ENCODE measurements at places on chromosomes 6 and 20.

GRCh38 chr20:32296412-32296811 lies 19.0 kb downstream of the KIF3B start:
- no peak for DNase-seq

- peak; percentile 96 for DNase-seq
Measured at GRCh38 chr6:40164345-40164755, 230.1 kb upstream of the MOCS1 start.

DNA sequence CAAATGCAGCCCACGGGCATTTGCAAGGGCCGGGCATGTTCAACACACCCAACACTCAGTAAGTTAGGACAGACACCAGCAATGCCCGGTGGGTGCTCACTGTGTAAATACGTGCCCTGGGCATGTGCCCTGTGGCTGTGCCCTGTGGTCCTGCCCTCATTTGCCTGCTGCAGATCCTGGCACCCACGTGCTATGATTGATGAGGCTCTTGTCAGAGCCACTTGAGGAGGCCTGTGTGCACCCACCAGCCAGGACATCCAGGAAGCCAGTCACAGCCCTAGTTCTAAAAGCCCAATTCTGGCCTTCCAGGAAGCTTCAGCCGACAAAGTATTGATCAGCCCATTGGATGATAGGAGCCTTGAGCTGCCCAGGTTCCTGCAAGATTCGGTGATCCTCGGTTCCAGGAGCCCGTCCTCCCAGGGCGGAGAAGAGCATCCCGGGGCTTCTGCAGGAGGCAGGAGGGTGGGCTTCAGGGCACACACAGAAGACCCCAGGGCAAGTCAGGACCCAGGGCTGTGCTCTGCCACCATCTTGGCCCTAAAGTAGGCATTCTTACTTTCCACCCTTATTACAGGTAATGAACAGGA lies 223.9 kb downstream of the PREX1 start:
- DNase-seq: no peak

GRCh38 chr6:126054258-126054702 lies 67.9 kb downstream of the TRMT11 start:
- no peak for DNase-seq

DNA sequence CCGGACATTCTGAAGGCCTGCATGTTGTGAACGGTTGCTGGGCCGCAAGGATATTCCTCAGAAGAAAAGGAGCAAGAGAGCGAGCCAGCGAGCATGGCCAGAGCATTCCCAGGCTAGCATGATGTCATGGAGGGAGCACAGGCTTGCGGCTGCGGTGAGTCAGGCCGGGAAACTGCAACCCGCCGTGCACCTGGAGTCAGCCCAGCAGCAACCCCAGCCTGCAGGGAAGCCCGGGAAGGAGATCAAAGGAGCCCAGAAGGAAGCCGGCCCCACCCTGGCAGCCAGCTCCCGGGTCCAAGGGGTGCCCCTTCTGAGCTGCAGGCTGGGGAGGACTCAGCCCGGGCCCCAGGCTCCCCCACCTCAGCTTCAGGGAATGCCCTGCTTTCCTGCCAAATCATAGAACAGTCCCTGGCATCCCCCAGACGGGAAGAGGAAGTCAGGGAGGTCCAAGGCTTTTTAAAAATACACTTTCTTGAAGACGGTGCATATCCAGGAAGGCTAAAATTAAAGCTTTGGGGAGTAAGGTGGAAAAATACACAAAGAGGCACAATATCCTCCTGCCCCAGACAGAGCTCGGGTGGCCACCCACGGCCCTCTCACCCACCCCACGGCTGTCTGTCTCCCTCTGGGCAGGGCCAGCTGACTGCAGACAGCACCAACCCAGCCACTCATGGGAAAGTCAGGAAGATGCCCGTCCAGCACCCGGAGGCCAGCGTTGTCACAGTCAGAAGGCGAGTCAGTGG lies 53.7 kb downstream of the BMP7 start:
- peak; percentile 93 for DNase-seq

- no peak for DNase-seq
Measured at GRCh38 chr6:36216559-36216958, 20.0 kb downstream of the BRPF3 start.

GRCh38 chr6:102381203-102381602 lies 987.7 kb downstream of the GRIK2 start:
- DNase-seq: no peak

GRCh38 chr20:50663095-50663821 lies 28.1 kb downstream of the RIPOR3 start:
- DNase-seq: no peak

DNA sequence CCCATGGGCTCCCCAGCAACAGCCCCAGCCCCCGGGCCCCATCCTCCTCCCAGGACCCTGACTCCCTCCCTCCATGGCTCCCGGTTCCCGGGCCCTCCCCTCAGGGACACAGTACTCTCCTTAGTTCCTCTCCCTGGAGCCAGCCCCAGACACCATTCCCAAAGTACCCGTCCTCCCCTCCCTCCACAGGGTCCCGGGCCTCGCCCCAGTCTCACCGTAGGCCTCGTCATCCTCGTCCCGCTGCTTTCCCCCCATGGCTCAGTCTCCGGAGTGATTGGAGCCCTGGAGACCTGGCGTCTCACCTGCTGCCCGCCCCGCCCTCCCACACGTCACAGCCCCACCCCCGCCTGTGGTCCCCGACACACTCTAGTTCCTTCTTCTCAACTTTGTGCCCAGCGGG lies at the start of gene SLC44A4:
SLC44A4 (minus strand) TSS at position 272 of the 400 bp plus-strand sequence; CDS start at position 255, 17 bp downstream.
- DNase-seq: no peak

DNA sequence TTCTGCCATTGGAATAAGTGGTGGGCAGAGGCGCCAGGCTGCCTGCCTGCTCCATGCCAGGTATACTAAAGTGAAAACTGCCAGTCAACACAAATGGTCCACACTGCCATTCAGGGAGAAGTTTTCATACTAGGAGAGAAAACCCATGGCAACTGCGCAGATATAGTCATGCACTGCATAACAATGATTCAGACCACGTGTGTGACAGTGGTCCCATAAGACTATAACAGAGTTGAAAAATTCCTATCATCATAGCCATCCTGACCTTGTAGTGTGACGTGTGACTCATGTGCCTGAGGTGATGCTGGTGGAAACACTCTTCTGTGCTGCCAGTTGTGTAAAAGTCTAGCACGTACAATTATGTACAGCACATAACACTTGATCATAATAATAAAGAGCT lies 25.1 kb downstream of the ZC3H12D start:
- DNase-seq: no peak

DNA sequence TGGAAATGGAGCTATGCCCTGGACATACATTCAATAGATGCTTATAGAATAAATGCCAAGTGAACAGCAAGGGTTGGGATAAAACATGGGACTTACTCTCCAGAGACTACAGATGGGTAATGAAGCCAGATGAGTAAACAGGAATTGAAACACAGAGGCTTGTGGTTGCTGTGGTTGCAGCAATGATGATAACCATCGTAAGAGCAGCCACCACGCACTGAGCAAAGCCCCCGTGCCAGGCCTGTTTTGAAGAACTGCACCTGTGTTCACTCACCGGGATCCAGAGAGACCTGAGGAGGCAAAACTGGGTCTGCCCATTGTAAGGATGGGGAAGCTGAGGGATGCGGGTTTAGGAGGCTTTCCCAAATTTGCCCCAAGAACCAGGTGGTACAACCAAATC lies 431.1 kb upstream of the CDH4 start:
- DNase-seq: no peak

DNA sequence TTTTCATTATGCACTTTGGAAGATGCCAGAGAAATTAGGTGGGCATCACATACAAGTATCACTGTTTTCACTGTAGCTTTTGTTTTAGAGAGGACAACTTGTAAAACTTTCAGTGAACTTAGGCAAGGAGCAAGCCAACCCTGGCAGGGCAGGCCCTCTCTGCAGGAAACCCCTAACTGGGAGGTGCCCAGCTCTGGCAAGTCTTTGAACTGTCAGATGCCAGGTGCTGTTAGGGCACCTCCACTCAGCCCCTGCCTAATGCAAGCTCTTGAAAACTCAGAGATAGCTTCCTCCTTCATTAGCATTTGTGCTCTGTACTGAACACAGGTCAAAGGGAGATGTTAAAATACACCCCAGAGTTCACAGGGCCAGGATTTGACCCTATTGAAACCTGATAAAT lies 774.2 kb upstream of the FLRT3 start:
- no peak for DNase-seq

- DNase-seq: no peak
Measured at GRCh38 chr20:57705127-57705899, 4.5 kb downstream of the PMEPA1 start.

GRCh38 chr6:128807577-128807976 lies 75.4 kb upstream of the LAMA2 start:
- peak; percentile 9 for DNase-seq

DNA sequence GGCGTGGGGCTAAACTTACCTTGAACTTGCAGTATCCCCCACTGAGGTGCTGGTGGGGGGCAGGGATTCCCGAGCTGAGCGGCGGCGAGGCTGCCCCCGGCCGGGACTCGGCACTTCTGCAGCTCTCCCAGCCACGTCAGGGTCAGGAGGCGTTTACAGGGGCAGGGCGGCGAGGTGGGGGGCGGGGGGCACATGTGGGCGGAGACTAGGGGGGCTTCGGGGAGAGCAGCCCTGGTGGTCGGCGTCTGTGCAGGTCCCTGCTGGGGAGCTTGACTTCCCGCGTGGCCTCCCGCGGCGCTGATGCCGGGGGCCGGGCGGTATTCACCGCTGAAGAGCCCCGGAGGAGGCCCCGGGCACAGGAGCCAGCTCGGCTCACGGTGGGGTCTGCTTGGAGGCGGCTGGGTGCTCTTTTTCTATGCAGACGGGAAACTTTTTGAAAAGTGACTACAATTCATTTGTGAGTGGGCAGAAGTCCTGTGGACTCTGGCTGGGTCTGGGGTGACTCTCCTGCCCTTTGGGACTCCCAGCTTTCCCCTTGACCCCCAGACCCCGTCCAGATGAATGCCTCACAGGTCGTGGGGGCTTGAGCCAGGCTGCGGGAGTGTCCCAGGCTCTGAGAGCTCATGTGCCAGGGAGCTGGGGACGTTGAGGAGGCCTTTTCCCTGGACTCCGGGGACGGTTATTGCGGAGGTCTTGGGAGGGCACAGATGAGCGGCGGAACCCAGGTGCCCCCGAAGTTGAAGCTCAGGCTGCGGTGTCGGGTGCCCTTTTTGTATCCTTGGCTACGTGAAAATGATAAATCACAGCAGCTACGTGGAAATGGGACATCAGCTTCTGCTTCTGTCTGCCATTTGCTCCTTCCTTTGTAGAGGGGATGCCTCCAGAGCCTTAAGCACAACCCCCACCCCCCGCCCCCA lies 75.9 kb upstream of the GATA5 start:
- DNase-seq: no peak

GRCh38 chr6:29633534-29633905 lies 537 bp upstream of the GABBR1 start:
- no peak for DNase-seq

GRCh38 chr6:49087369-49087768 lies 375.7 kb downstream of the MMUT start:
- no peak for DNase-seq

DNA sequence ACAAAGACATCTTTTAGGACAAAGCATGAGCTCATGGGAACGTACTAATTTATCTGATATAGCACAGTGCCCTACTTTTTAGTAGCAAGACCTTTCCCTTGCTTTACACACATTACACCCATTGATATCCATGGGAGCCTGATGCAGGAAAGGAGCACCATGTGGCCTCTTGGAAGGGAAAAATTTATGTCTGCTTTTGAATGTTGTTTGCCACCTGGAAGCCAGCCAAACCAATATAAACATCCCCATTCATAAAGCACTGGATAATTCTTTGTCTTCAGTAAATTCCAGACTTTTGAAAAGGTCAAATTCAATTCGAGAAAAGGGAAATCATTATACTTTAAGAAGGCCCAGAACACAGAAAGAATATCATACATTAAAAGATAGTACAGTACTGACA lies 152.3 kb upstream of the BEND6 start:
- DNase-seq: peak; percentile 76

- peak; percentile 18 for DNase-seq
Measured at GRCh38 chr20:55291261-55291660, 714.1 kb downstream of the CBLN4 start.

DNA sequence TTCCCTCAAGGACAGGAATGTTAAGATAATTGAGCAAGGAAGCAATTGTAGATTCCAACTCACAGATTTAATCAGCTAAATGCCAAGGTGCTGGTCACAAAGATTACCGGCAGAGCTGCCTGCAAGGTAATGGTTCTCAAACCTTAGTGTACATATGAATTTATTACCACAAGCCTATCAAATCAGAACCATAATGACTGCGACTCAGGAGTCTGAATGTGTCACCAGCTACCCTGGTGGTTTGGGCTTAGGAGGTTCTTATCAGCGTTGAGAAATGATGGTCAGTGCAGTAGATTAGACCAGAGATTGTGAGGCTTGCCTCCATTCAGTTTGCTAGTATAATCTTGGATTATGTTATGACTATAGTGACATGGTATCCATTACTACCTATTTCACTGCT lies 78.9 kb downstream of the MTFR2 start:
- no peak for DNase-seq

- no peak for DNase-seq
Measured at GRCh38 chr20:36281785-36282380, 24.3 kb upstream of the DLGAP4 start.

- DNase-seq: no peak
Measured at GRCh38 chr6:157651731-157652490, 171.1 kb upstream of the SNX9 start.

DNA sequence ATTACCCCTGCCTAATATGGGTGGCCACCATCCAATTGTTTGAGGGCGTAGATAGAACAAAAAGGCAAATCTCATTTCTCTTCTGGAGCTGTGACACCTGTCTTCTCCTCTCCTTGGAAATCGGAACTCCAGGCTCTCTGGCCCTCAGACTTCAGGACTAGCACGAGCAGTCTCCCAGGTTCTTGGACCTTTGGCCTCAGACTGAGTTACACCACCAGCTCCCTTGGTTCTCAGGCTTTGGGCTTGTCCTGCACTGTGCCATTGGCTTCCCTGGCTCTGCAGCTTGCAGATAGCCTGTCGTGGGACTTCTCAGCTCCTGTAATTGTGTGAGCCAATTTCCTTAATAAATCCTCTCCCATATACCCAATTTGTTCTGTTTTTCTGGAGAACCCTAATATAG lies 34.3 kb downstream of the ATRN start:
- no peak for DNase-seq

GRCh38 chr6:131199568-131200272 lies 64.5 kb downstream of the AKAP7 start:
- peak; percentile 67 for DNase-seq

- DNase-seq: no peak
Measured at GRCh38 chr6:110430741-110431140, 15.4 kb upstream of the DDO start.

GRCh38 chr6:93272211-93272610 lies 147.1 kb downstream of the EPHA7 start:
- DNase-seq: no peak

DNA sequence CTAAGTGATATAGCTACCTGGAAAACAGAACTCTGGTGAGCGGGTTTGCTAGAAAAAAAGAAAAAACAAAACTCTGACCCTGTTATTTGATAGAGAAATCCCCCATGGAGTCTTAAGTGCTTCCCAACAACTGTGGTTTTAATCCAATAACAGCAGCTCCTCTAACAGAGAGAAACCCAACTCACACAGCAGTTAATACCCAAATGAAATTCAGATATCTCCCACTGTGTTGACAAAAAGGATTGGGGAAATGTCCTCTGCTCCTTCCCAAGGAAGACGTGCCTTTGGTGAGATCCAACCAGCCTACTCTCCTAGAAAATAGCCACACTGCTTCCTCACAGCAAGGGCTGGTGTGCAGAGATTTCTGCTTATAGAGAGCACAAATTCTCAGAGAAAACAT lies 200.4 kb upstream of the FBXL4 start:
- DNase-seq: no peak
